Stimulated activated CD8-positive, alpha-beta memory T cell treated with anti-CD3 and anti-CD28 coated beads, Interleukin-4, amount 100 ng/mL, for 4 hours (primary cell): ENCODE measurements at places on chromosomes 6 and 20.

DNA sequence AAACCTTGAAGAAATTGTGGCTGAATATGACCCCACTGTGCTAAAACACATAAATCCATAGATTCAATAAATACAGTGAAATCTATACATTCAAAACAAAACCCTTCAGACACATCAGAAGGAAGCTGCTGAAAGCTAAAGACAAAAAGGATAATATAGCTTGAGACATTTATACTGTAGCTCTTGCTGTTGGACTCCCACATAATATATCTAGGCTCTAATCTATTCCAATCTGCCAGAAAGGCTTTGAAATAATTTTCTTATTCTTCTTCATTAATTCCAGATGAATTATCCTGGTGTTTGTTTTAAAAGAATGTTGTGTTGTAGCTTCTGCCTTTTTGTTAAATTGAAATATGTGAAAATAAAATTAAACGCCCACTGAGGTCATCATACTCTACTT is 454.0 kb downstream of the EYS start:
- no peak for DNase-seq

DNA sequence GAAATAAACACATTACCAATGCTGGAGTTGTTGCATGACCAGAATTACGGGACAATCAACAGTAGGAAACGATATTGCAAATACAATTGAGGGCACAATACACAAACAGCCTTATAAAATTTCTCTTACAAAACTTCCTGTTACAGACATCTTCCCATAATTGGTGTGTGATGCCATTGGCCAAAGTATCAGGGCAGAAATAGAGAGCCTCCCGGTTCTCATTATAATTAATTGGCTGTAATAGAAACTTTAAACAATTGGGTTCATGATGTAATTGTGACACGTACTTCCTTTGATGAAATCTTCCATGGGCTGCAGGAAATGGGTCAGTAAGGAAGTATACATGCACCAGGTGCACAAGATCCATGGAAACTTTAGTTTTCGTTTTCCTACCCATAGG is 40.3 kb upstream of the RALGAPA2 start:
- DNase-seq: no peak

GRCh38 chr20:59620860-59621505 is 16.6 kb downstream of the PHACTR3 start:
- DNase-seq: no peak

- no peak for DNase-seq
These were observed 4.5 kb upstream of the TNFAIP3 start for GRCh38 chr6:137862419-137863090.

DNA sequence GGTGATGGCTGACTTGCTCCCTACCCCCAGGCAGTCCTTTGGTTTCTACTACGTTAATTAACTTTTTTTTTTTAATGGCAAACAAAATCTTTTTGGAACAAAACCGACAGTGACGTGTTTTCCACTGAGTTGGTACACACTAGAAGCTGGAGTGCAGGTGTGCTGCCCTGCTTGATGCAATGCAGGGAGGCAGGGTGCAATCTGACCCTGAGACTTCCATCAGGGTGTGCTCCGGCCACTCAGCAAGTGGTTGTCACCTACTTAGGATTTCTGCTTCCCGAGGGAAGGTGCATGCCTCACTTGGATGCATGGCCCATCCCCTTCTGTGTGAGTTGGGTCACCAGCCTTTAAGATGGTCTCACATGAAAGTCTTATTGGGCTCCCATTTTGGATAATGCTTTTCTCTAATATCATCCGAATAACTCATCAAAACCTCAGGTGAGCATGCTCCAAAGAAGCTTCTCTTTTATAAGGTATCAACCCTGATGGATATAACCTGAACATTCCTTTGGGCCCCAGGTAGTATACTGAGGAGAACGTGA is 14.0 kb downstream of the RREB1 start:
- no peak for DNase-seq
